ENCODE measurements at places on chromosomes 6 and 20.

DNA sequence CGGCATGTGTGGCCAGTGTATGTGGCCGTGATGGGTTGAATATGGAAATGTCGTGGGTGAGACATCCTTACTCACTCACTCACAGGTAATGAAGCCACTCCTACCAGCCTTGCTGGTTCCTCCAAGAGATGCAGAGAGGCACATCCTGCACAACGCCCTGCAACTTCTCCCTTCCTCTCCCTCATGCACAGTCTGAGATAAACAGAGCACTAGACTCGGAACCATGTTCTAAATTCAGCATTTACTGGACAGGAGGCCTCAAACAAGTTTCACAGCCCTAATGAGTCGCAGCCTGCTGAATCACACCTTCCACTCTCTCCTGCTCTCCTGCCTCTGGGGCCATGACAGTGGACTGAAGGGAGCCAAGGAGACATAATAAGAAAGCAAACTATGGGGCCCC, 91.2 kb downstream of the ISM1 start:
- no peak for DNase-seq

GRCh38 chr6:82022614-82023129, 224.9 kb downstream of the IBTK start:
- no peak for DNase-seq

DNA sequence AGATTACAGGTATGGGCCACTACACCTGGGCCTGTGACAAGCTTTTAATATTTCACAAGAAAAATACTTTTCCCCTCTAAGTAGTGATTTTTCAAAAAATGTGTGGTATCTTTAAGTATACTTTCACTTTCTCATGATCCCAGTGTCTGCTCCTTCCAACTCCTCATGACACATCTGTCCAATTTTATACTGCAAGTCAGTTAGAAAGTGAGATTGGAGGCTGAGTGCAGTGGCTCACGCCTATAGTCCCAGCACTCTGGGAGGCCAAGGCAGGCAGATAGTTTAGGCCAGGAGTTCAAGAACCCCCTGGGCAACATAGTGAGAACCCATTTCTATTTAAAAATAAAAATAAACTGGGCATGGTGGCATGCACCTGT, 20.2 kb downstream of the PIM1 start:
- no peak for DNase-seq

- no peak for DNase-seq
Observed at GRCh38 chr20:49699200-49699992, 14.3 kb downstream of the B4GALT5 start.

- DNase-seq = no peak
Observed at GRCh38 chr20:22862671-22863230, 172.4 kb upstream of the SSTR4 start.

DNA sequence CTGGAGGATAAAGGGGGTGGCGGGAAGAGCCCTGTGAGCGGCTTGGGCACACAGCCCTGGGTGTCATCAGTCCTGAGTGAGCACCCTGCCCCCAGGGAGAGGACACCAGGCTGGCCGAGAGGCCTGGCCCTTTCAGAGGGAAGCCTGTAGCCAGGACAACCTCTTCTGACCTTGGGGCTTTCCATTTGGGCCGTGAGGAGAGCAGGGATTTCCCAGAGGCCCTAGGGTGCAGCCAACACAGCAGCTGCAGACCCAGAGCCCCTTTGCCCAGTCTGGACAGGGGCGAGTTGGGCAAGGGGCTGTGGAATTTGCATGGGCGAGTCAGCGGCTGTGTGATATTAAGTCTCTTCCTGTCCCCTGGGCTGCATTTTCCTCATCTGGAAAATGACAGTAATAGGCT, 6.3 kb downstream of the MAP1LC3A start:
- DNase-seq = no peak

DNA sequence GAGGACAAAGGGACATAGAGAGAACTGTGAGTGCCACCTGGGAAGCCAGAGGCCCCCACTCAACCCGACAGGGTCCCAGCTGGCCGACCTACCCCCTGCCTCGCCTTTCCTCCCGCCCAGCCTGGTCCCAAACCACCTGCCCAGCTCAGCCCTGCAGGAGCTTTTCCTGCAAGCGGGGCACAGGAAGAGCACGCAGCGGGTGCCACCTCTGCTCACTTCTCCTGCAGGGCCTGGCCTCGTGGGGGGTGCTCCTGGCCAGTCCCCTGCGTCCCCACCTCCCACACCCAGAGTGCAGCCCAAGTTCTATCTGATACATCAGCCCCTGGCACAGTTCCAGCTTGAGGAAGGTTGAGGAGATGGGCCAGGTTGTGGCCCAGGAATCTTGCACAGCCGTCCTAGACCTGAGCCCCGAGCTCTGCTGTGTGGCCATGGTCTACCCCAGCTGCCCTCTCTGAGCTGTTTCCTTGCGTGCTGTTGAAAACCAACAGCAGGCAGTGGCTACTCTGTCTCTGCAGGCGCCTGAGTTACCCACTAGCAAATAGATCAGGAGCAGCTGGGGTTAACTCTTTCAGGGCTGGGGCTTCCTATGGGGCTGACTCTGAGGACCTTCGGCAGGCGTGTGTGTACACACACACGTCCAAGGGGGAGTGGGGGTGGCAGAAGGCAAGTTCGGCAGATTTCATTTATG, 1.7 kb downstream of the NECAB3 start:
- DNase-seq = no peak

- no peak for DNase-seq
Observed at GRCh38 chr6:7881765-7882500, 28.7 kb downstream of the TXNDC5 start.

Data from esophagus squamous epithelium (tissue), 5 donors.